ENCODE measurements at places on chromosomes 5 and 9.

- no peak for DNase-seq
Measured at GRCh38 chr9:122143876-122144405, 15.6 kb downstream of the NDUFA8 start.

- no peak for DNase-seq
Measured at GRCh38 chr5:35954175-35954574, 15.8 kb upstream of the CAPSL start.

DNA sequence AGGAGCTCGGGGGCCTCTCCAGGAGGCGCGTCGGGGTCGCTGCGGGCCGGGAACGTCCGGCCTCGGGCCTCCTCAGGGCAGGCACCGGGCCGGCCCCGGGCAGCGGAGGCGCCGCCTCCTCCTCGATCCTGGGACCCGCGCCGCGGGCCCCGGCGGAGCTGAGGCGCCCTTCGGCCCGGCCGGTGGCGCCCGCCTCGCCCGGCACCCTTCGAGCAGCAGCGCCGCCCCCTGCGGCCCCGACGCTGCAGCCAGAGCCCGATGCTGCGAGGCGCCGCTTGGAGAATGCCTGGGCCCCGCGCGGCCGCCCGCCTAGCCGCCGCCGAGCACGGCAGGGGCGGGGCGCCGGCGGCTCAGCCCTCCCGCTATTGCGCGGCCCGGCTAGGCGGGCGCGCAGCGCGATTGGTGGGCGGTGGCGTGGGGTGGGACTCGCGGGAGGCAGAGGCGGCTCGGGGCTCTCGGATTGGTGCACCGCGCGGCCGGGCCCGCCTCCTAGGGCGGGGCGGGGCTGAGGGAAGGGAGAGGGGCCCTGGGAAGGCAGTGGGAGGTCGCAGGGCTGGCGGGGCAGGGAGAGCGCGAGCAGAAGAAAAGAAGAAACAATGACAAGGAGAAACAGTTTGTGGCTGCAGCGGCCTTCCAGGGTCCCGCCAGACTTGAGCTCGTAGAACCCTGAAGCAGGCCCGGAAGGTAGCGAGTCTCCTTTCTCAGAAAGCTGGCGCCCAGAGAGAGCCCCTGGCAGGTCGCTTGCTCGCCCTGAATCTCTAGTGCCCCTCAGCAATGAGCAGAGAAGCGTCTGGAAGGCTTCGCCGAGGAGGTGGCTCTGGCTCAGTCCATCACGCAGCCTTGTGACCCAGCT is at the start of gene EEIG1:
EEIG1 (minus strand) TSS at position 284 of the 853 bp plus-strand sequence. CDS start 852 bp downstream, outside the sequence.
- peak; percentile 94 for DNase-seq

DNA sequence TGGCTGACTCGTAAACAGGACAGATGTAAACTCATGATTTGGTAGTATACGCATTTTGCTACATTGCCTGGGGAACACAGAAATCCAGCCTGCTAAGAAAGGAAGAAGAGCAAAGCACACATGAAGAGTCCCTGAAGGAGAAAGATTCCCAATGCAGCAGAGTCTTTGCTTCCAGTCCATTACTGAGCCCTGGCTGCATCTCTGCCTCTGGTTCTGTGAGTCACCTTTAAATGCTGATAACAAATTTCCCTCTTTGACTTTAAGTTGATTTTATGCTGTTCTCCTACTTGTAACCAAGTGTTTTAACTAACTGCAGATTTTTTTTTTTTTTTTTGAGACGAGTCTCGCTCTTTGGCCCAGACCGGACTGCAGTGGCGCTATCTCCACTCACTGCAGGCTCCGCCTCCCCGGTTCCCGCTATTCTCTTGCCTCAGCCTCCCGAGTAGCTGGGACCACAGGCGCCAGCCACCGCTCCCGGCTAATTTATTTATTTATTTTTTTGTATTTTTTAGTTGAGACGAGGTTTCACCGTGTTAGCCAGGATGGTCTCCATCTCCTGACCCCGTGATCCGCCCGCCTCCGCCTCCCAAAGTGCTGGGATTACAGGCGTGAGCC is 8.5 kb upstream of the PRXL2C start:
- no peak for DNase-seq

DNA sequence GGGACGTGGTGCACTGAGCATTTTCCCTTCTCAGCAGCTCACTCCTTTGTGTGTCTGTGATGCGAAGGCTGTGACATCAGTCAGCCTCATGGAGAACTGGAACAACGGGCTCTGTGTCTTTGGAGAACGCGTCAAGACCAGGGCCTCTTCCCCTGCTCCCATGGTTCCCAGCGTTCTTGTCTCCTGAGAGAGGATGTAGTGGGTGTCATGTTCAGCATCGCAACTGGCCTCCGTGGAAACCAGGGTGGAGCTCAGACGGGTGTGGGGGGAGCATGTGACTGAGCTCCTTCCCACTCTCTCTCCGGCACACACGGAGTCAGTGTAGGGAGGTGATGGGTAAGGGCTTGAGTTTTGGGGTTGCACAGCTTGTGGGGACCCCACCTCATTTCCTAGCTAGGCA is 59.7 kb downstream of the TENT4A start:
- DNase-seq = no peak

GRCh38 chr9:36842560-36843530 is 191.2 kb downstream of the PAX5 start:
- no peak for DNase-seq

DNA sequence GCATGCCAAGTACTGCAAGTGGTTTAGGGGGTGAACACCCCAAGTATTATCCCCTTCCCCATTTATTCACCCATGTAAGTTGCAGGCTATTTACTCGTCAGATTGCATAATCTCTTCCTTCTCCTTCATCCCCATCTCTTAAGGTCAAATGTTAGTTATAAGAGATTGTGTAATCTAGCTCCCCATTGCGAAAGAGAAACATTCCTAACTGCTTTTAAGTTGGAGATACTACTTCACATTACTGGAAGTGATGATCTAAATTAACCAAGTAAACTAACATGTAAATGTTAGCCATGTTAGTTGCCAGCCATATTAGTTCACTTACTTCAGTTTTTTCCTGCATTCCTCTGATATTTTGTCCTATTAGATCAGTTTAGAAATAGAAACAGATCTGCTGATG is 262.3 kb downstream of the TAF11L14 start:
- DNase-seq = no peak

DNA sequence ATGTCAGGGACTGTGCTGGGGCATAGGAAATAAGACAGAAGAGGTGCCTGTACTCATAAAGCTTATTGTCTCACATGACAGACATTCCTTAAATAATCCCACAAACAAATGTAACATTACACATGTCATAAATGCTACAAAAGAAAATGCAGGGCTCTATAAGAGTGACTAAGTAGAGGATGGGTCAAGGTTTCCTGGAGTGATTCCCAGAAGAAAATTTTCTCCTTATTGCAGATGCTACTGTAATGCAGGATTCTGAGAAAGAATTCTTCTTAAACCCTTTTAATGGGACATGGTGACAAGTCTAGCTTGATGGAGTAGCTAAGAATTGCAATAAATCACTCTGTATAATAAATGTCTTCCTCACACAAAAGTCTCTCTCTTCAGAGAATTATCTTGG is 55.7 kb downstream of the SH3TC2 start:
- no peak for DNase-seq

GRCh38 chr9:88953381-88954029 is 37.8 kb upstream of the S1PR3 start:
- no peak for DNase-seq

DNA sequence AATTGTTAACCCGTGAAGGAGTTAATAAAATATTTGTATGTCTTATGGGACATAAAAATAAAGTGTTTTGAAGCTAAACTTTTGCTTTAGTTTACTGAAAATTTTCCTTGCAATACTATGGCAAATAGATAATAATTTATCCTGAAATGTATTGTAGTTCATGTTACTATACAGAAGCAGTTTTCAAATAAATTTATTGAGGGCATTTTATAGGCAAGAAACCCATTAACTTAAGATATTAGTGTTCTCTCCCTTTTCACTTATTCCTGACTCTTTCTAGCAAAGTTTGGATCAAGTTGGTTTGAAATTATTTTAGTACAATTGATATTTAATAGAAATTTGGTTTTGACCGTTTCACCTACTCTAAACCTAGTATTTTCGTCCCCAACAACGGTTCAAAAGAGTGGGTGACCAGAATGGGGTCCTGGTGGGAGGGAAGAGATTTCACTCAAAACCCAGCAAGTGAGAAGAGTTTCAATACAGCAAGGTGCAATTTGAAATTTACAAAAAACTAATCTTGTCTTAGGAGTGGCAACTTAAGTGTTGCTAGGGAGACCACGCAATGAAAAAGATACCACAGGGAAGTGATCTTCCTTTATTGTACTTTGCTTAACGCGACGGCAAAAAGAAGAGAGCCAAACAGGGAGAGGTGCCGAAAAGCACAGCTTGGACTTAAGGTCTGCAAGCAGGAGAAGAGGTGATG is 28.4 kb downstream of the NR2F1 start:
- no peak for DNase-seq

GRCh38 chr5:109511980-109512734 is 102.4 kb upstream of the PJA2 start:
- DNase-seq = no peak

DNA sequence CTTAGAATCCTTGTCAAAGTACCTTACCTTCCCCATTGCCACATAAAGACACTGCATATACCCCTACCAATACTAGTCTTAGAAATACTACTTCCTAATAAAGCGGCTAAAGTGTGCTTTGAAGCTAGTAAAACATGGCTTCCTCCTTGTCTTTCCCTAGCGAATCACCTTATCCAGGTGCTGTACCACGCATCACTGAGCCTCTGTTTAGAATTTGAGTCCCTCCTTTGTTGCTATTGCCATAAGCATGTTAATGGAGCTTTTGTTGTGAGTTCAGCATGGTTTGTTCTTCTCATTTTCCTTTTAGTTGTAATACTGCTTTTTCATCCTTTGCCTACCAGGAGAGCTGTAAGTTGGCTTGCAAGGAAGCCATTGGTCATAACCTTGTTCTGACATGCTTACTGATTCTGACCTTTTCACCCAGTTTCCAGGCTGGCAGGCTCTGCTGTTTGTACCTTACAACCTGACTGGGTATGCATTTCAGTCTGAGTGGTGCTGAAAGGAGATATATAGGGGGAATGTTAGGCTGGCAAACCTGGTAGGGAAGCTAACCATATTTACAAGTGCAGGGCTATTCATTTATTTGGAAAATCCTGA is 49.8 kb downstream of the LMNB1 start:
- DNase-seq = no peak

DNA sequence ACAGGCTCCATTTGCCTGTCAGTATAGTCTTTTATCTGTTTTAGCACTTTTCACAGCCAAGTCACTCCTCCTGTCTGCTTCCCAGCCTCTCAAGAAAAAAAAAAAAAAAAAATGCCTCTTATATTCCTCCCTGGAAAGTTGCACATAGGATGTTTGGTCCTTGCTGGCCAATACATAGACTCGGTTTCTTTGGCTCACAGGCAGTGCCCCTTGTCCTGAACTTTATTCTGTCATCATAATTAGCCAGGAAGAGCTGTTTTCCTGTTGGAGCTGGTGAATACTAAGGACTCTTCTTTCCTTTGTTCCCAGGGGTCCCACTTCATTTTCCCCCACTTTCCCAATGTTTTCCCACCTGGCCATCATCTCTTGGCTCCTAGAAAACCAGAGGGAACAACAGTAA is 191.2 kb downstream of the NR3C1 start:
- DNase-seq = no peak

GRCh38 chr5:97121848-97122247 is 20.6 kb downstream of the LIX1 start:
- DNase-seq = no peak

- DNase-seq = no peak
Measured at GRCh38 chr5:69341520-69342161, 9.0 kb upstream of the CCDC125 start.

DNA sequence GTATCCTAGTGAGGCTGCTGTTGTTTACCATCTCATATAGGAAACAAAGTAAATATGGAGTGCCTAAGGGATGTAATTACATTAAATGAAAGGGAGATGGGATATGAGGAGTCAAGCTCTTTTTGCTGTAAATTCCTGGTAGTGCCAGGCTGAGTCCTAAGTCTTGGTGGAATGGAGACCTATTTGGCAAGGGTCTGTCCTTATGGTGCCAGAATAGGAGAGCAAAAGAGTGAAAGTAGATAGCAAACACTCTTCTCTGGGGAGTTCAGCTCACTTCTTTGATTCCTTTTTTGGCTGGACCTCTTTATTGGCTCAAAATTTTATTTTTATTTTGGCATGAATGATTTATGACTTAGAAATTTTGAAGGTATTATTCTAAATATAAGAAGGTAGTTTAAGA is 380.8 kb downstream of the TMEM232 start:
- DNase-seq = no peak

DNA sequence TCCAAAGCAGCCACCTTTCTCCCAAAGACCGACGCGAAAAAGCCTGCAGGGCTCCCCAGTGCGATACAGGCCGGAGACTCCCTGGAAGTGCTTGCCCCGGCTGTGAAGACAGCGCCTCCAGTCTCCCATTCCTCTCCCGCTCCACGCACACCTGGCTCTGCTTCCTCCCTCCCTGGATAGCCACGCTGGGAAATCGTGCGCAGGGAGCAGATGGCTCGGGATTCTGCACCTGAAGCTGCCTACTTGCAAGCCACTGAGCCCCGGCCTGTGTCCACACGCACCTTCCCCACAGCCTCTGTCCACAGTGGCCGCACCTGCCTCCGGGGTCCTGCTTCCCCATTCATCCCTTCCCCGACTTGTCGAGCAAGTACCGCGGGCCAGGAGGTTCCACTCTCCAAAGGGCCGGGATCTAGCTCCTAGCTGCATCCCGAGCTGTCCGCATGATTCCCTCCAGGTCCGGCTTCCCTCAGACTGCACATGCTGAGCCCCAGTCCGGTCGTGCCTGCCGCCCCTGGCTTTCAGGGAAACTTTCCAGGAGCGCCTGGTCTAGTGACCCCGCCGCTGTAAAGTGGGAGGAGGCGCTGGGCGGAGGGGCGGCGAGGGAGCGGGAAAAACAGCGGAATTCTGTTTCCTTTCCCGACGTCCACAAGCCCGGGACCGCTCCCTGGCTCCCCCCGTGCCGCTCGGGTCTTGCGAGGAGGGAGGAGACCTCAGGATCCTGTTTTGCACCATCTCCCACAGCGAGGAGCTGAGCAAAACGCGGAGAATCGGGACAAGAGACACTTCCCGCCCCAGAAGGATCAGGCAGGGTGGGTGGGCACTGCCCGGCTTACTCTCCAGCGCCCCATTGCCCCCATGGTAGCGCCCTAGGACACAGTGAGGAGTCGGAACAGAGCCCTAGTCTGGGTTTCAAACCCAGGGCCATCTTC is 2.0 kb downstream of the SEMA6A start:
- DNase-seq = no peak

GRCh38 chr5:92544596-92544995 is 1036.4 kb downstream of the NR2F1-AS1 start:
- DNase-seq = no peak

GRCh38 chr9:2800394-2801179 is 43.3 kb downstream of the PUM3 start:
- DNase-seq = no peak

- DNase-seq = no peak
Measured at GRCh38 chr5:179226696-179227095, 118.6 kb downstream of the ADAMTS2 start.
